Lung (tissue), 17 donors: ENCODE measurements at places on chromosomes 13 and 19. TPM values are rescaled to one million over a fixed set of nuclear protein-coding genes. Genes with fewer than 3 reads are reported as not detected.

The ZNF729 gene
- total RNA-seq = not detected

The SBSN gene
- 0.09 TPM for total RNA-seq

The CEBPA gene
- total RNA-seq = 71.0 TPM

The CLDND2 gene
- total RNA-seq = 0.92 TPM

The OR7C1 gene
- not detected for total RNA-seq

DNA sequence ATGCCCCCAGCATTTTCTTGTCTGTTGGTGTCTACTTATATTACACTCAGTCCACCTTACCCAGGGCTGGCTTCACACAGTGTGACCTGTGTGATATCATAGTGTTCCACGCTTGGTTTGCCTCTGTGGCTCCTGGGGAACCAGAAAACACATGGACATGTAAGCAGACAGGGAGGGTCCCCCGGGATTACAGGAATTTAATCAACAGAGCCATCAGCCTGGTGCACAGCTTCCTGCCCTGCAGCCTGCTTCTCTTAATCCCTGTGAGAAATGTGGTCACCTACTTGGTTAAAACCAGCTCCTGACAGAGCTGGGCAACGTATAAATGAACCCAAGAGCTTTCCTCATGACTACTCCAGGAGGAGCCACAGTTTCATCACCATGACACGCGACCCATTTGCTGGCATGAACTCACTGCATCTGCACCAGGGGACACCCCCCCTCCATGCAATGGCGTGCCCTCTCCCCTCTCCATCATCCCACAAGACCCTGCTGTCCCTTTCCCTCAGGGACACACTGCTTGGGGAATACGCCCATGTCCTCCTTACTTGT lies 152.1 kb downstream of the UQCRFS1 start:
- DNase-seq = no peak
- H3K4me1 ChIP-seq = no peaks in the 10 kb centered on the region
- H3K27me3 ChIP-seq = no peaks in the 10 kb centered on the region
- no peaks in the 10 kb centered on the region for H3K36me3 ChIP-seq
- H3K27ac ChIP-seq = no peak overlapping the region
- no peak overlapping the region for H3K4me3 ChIP-seq

DNA sequence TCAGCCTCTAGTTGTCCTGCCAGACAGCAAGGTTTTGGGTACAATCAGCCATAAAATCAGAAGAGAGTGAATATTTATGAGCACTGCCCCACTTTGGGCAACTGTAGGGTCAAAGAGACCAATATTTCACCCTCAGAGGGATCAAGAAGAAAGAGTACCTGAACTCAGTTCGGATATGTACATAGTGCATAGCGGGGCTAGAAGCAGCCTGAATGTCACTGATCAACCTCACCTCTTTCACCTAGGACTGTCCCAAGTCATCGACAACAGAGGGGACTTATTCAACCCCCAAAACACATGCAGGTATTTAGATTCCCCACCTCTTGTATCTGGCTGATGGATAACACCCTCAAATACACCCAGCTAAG lies 446.9 kb downstream of the COG6 start:
- DNase-seq = no peak
- H3K4me1 ChIP-seq = no peaks in the 10 kb centered on the region
- no peak overlapping the region for H3K4me3 ChIP-seq
- H3K36me3 ChIP-seq = no peaks in the 10 kb centered on the region

DNA sequence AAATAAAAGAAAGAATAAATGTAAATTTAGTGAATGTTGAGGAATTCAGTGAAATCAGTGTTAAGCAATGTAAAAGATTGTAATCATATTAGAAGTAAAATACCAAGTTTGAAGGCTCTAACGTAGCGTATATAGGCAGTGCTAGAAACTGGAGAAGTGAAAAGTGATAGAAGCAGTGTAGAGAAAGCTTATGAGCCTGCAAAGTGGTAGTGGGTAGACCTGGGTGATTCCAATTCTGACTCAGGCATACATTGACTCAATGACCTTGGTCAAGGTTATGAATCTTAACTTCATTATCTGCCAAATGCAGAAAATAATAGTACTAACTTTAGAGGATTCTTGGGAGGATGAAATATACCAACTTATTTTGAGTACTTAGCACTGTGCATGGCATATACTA lies 4.1 kb downstream of the SLC10A2 start:
- H3K27ac ChIP-seq = no peak overlapping the region
- H3K27me3 ChIP-seq = no peaks in the 10 kb centered on the region
- H3K4me1 ChIP-seq = no peaks in the 10 kb centered on the region

DNA sequence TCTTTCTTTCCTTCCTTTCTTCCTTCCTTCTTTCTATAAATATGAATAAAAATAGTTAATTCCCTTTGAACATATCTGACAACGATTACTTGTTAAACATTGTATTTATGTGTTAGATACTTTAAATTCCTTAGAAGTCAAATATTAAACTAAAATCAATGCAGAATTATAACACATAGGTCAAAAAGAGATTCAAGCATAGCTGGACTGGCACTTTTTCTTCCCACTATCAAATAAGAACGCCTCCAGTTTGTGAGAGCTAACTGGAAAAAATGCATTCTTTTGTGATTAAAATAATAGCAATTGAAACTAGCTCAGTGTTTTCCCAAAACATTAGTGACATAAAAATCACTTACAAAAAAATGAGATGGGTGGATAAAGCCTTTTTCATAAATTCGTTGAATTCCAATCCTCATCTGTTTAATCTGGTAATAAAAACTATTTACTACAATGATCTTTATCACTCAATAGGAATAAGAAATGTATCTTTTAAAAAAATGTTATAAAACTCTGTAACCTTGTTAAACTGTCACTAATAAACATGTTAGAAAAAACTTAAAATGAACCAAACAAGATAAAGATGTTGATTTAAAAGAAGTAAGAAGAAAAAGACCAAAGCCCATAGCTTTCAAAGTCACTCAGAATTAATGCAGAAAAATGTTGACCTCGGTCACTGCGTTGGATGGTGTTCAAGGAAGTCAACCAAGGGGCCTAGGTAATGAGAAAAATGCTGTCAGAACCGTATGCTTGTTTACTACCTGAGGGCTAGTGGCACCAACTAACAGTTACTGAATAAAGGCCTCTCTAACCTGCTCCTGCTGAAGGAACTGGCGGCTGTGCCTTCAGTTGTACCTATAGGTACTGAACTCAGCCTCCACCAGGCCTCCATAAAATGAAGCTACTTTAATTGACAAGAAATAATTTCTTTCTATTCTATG lies 1039.5 kb upstream of the SLC10A2 start:
- no peak overlapping the region for H3K4me3 ChIP-seq
- no peak for DNase-seq
- H3K36me3 ChIP-seq = no peaks in the 10 kb centered on the region
- no peaks in the 10 kb centered on the region for H3K4me1 ChIP-seq

DNA sequence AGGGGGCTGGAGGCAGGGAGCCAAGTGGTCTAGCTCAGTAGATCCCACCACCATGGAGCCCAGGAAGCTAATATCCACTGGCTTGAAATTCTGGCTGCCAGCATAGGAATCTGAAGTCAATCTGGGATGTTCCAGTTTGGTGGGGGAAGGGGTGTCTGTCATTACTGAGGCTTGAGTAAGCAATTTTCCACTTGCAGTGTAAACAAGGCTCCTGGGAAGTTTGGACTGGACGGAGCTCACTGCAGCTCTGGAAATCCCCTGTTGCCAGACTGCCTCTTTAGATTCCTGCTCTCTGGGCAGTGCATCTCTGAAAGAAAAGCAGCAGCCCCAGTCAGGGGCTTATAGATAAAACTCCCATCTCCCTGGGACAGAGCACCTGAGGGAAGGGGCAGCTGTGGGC lies 349.2 kb upstream of the KLHL1 start:
- H3K4me1 ChIP-seq = no peaks in the 10 kb centered on the region
- H3K36me3 ChIP-seq = no peaks in the 10 kb centered on the region
- DNase-seq = no peak
- H3K4me3 ChIP-seq = no peak overlapping the region

GRCh38 chr13:62115831-62116230 lies 700.2 kb upstream of the PCDH20 start:
- no peak overlapping the region for H3K27ac ChIP-seq
- no peaks in the 10 kb centered on the region for H3K36me3 ChIP-seq
- no peak for DNase-seq
- H3K27me3 ChIP-seq = no peaks in the 10 kb centered on the region
- H3K4me3 ChIP-seq = no peak overlapping the region
- H3K4me1 ChIP-seq = no peaks in the 10 kb centered on the region

GRCh38 chr13:91740756-91741155 lies 342.3 kb downstream of the GPC5 start:
- peaks cover 4% of the 10 kb centered on the region for H3K4me1 ChIP-seq
- H3K27me3 ChIP-seq = no peaks in the 10 kb centered on the region
- H3K36me3 ChIP-seq = no peaks in the 10 kb centered on the region
- H3K27ac ChIP-seq = no peak overlapping the region
- DNase-seq = no peak

GRCh38 chr19:28136796-28137195 lies 1076.2 kb downstream of the UQCRFS1 start:
- H3K27ac ChIP-seq = no peak overlapping the region
- H3K4me3 ChIP-seq = no peak overlapping the region
- no peaks in the 10 kb centered on the region for H3K36me3 ChIP-seq
- no peak for DNase-seq
